ENCODE measurements at places on chromosomes 3 and 15. TPM values are rescaled to one million over a fixed set of nuclear protein-coding genes. Genes with fewer than 3 reads are reported as not detected.

DNA sequence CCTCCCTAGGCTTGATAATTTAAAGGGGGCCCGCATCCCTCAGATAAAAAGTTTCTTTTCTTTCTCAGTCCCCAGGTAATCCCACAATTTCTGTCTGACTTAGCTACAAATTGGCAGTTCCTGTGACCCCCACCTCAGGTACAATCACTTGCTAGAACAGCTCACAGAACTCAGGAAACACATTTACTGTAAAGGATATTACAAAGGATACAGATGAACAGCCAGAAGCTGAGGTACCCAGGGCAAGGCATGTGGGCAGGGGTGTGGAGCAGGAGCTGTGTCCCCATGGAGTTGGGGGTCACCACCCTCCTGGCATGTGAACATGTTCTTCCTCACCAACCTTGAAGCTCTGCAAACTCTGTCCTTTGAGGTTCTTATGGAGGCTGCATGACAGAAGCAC is 73.8 kb downstream of the CMTM8 start:
- no peak for DNase-seq

The SV2B gene
- total RNA-seq = 7.1 TPM

DNA sequence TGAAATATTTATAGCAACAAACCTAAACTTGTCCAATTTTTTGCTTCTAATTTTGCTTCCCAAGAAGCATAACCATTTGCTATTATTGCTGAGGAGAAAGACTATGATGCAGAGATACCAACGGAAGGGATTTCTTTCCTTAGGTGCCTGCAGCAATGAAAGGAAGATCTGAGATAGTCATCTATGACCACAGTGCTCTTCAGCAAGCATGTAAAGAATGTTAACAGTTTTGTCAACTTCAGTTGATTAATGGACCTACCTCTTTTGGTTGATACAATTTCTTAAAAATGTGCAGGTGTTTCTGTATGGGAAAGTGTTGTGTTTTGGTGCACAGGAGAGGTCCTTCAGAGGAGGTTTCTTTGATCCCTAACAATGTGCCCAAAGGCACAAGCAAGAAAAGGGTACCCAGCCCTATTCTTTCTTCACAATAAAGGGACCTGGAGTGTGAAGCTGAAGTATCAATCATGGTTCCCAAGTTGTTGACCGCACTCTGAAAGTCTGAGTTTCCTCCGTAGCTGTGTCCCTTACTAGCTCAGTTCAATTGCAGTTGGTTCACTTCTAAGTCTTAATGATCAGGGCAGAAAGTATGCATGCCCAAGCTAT is 307.7 kb upstream of the KCNH8 start:
- DNase-seq = no peak

DNA sequence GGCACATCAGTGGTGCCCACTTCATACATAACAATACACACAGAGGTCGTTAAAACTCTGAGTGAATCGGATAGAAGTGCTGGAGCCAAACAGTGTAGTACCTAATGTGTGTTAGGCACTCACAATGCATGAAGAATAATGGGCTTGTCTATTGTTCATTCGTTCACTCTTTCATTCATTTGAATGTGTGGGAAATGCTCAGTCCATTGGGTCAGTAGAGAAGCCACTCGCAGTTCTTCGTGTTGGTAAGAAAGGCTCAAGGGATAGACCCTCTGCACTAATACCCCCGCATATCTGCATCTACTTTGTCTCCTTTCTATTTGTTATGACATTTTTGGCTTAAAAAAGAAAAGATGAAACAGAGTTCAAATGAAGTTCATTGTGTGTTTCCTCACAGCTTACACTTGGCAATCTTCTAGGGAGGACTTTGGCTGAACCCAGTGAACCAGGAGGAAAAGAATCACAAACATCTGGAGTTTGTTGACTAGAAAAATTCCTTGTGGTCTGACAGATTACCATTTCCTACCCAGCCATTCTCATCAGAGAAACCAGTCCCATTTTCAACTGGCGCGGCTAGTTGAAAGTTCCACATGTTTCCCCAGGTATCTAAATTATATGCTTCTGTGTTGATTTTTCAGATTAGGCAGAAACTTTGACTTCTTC is 32.8 kb upstream of the MFSD1 start:
- DNase-seq = no peak

GRCh38 chr3:170732660-170733245 is 137.2 kb downstream of the RPL22L1 start:
- DNase-seq = no peak

The SLC28A2 gene
- not detected for total RNA-seq

DNA sequence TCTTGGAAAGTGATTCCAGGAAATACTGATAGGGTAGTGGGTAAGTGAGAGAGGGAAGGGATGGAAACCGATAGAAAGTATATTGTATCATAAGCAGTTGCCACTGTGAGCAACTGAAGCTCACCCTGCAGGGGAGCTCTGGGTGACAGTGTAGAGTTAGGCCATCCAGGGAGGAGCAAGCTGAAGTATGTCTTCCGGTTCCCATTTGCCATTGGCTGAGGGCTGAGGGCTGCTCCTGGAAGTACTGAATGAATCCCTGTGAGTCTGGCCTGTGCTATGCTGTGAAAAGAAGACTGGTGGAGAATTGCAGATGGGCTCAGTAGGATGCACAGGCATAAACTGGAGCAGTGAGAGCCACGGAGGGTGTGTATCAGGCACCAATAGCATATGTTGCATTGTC is 348.3 kb downstream of the MFSD1 start:
- no peak for DNase-seq

DNA sequence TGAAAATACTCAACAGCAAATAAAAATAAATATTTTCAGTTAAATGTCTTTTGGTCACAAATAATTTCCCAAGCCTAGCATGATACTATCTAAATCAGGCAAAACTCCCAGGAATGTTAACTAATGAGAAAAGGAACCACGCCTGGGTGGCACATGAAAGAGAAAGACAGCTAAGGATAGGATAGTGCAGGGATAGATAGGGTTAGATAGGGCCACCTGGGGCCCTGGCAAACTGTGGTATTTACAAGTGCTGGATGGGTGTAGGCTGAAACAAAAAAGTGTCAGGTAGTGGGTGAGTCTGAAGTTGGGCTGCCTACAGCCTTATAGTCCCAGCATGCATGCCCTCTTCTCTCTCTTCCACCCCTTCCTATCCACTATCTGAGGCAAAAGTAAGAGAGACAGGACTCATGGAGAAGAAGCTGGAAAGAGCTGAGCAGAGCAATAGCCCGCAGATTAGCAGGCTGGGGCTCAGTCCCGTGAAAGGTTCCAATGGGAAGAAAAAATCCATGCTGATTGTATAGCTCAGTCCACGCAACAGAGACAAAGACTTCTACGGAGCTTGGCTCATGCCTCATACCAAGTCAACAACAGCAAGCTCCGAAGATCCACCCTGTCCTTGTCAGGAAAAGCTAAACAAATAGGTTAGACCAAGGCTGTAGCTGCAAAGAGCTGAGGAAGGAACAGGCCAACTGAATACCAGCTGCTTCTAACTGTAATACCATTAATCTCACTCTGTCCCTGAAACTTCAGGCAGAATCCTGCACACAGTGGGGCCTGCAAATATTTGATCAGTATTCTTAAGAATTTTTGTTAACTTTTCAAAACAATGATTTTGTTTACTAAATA is 342.1 kb upstream of the ATP11B start:
- DNase-seq = no peak

GRCh38 chr3:81086348-81086747 is 675.1 kb downstream of the GBE1 start:
- no peak for DNase-seq

The DMXL2 gene
- total RNA-seq = 48.2 TPM

DNA sequence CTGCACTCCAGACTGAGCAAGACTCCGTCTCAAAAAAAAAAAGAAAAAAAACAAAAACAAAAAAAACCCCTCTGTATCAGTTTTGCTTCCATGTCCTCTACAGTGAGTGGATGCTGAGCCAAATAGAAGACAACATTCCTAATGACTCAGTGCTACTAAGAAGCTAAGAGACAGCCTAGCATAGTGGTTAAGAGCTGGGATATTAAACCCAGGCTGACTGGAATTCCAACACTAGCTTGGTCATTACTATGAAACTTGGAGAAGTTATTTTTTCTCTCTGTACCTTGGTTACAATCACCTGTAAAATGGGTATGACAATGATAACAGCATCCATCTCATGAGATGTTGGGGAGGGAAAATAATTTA is 60.9 kb upstream of the PYGO1 start:
- no peak for DNase-seq

DNA sequence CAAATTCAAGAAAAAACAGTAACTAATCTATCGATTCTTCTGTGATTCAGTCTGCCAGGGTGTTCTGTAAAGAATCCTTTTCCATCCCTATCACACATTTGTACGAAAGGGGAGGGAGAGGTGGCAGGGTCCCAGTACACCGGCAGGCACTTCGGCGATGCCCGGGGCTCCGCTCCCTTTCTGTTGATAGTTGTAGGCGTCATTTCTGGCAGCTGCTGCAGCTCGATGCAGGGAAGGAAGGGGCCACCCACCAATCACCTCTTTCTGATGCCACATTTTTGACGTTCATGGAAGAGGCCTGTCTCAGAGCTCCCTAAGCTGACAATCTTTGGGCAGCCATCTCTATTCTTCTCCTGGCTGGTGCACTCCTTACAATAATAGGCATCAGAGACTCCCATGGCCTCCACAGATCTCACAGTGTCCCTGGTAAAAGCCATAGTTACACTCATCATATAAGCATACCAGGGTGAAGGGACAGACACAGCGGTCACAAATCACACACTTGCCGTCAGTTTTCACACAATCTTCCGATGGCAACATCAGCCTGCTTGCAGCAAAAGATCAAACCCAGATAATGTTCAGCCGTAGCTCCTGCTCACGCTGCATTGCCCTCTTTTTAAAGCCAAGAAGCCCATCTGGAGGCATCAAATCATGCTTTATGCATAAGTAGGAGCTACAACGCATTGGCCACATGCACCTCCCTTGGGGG is 60.8 kb upstream of the ZBTB38 start:
- no peak for DNase-seq

DNA sequence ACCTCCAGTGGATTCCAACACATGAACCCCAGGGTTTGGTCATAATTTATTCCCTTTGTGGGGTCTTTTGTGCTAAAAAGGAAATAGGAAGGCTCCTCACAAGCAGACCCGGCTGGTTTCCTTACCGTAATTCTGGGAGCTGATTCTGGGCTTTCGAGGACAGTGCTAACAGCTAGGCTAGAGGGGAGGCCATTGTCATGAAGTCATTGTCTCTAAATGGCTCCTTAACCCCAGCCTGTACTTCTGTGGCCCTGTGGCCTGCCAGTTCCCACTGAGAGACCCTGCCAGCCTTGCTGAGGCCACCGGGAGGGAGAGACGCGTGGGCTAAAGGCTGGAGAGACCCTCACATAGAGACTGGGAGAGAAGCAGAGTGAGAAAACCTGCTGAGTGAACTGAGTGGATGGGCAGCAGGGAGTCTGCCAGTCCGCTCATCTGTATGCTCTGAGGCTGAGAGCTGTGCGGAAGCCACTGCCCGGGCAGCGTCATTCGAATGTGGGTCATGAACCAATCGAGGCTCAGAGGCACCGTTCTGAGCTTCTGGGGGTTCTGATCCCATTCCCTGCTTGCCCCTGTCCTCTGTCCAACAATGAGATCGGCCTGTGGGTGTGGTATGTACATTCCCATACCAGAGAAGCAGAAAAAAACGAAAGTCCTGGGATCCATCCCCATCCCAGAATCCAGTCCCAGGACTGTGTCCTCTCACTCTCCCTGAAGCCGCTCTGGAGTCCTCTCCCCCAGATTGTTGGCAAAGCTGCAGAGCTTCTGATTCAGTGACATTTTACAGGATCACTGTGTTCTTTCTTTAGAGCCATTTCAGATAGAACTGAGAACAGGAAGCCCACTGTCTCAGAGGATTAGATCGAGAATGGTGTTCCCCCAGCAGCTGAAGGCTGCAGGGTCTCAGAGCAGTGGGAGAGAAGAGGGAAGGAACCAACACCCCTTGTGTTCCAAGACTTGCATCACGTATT is 21.3 kb upstream of the DGKG start:
- no peak for DNase-seq

The CELSR3 gene
- total RNA-seq = 162 TPM

GRCh38 chr3:194086388-194087075 is 49.4 kb upstream of the HES1 start:
- DNase-seq = no peak

DNA sequence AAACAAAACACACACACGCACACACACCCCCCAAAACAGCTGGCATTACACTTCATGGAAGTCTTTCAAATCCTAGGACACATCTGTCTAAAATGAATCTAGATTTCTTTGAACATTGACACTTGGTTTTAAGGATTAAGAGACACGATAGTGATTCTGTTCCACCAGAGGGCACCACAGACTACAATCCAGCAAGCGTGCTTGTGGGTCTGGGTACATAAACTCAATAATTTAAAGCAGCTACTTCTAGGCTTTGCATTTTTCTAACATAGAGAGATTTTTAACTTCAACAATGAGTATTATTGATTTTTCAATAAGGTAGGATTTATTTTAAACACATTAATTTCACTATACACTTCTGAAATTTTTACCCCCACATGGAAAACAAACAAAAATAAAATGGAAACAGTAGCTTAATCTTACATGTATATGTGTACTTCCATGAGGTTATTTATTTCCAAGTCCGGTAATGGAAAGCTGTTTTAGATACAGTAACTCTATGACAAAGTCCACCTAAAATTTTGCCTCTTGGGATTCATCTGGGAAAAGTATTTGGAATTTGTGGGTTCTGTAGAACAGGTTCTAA is 564.0 kb upstream of the TGFBR2 start:
- peak; percentile 52 for DNase-seq

DNA sequence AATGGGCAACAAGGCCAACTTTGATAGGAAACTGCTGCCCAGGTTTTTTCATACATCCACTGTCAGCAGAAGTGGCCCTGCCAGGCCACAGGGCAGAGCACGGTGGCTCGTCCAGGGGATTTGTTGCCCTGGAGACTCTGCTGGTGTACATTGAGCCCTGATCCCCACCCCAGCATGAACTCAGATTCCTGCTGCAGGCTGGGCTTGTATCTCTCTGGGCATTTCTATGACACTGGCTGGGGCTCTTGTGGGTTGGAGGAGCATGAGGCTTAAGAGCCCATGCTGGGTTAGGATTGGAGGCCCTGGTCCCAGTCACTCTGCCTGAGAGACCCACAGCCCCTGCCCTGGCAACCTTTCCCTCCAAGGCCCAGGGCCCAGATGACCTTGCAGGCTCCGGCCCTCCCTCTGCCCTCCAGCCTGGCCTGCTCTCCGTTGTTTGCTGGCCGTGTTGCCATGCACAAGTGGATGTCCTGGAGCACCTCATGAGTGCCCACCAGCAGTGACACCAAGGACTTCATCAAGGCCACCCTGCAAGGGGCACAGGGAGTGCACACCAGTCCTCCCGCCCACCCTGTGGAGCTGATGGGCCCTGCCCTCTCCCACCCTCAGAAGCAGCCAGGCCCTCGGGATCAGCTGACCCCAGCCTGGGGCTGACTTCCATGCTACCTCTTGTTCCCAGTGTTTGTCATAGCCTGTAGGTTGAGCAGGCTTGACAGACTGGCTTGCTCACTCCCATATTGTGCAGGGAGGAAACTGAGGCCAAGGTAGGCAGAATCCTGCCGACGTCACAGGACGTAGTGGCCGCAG is 58.2 kb downstream of the ZNF445 start:
- DNase-seq = no peak

- no peak for DNase-seq
Observed at GRCh38 chr3:192284443-192285072, 442.8 kb downstream of the FGF12 start.

The LINGO1 gene
- total RNA-seq = 180 TPM

The SEMA6D gene
- 255 TPM for total RNA-seq

The GRM2 gene
- total RNA-seq = 134 TPM

Data from glutamatergic neuron (in vitro differentiated cells).